ENCODE measurements at places on chromosomes 12 and 14.
A peak's percentile ranks its signal among the peaks of the same experiment; 100 is the strongest.

GRCh38 chr14:32443890-32444661 lies 115.0 kb downstream of the AKAP6 start:
- no peak for DNase-seq

GRCh38 chr12:2117541-2117940 lies 64.8 kb downstream of the CACNA1C start:
- DNase-seq = no peak

DNA sequence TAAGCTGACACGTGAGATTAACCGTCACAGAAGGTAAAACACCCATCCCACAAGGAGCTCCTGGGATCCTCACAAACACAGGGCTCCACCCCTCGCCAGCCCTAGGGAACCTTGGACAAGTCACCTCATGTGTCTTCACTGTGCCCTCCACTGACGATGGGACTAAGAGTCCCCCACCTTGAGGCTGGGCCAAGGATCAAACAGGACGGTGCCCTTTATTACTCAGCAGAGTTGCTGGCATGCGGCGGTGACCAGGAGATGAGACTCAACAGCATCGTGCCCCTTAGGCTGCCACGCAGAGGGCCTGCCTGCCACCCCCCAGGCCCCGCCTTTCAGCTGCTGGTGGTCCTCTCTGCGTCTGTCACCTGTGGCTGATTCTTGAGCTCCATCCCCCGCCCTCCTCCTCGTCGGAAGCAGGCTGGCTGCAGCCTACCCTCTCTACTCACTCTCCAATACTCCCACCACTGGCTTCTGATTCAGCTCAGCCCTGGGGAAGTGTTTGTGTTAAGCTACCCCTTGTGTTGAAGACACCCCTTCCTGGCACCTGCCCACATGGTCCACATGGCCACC lies 105.2 kb downstream of the DICER1 start:
- no peak for DNase-seq

DNA sequence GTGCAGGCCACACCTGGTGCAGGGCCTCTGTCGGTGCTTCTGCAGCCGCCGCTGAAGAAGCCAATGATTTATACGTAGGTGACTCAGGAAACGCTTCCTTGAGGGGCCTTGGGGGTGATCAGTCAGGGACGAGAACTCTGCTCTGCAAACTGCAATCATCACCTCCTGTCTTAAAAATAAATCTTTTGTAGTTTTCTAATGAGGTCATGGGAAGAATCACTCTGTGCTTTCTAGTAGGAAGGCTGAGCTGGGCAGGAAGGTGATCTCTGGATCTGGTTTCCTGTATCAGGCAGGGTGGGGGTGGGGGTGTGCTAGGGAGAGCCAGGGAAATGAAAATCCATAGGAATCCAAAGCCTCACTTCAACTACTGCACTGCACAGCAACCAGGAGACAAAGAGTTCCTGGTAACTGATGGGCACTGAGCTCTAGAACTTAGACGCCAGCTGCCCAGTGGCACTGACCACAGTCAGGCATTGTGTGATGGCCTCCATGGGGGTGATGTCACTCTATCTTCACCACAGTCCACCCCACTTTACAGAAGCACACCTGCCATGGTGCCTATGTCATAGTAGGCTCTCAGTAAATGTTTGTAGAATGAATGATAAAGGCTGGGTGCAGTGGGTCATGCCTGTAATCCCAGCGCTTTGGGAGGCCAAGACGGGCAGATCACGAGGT lies 292.4 kb upstream of the PWP1 start:
- no peak for DNase-seq

DNA sequence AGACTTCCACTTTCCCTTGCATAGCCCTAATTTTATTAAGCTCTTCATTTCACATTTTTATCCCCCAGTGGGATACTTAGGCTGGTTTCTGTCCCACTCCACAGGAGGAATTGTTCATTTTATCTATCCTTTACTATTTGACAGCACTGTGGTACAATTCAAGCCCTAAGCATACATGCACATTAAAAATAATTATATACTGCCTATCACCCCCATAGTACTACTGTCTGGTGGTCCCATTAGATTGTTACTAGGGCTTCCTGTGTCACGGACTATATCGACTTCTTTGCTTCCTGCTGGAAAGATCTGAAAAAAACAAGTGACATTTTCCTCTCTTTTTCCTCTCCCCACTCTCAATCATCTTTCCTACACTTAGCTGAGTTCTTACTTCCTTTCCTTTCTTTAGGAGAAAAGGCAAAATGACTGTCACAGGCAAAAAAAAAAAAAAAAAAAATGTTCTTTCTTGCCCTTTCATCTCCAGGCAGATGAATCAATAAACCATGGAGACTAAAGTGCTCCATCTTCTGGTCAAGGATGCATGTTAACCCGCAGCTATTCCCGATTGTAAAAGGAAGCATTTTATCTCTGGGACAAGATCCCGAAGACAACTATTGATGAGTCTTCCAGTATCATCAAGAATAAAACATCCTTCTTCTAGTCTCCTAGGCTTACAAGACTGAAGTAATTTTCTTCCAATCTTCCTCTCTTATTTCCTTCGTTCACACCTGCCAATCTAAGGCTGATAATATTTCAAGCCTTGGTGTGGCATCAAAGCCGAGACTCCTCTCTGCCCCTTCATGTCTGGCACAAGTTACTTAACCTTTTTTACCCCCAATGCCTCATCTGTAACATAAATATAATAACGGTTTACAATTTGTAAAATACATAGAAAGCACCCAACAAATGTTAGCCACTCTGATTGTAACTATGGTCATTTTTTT lies 94.4 kb upstream of the PLEKHG7 start:
- DNase-seq = peak; percentile 57

GRCh38 chr14:71212093-71212492 lies 304.8 kb downstream of the PCNX1 start:
- DNase-seq = no peak

- no peak for DNase-seq
These were observed 182.8 kb downstream of the TSPAN9 start for GRCh38 chr12:3259973-3260372.

GRCh38 chr12:53098354-53098981 lies 1.0 kb downstream of the IGFBP6 start:
- DNase-seq = no peak

- DNase-seq = peak; percentile 38
These were observed 463.0 kb downstream of the AACS start for GRCh38 chr12:125528281-125528680.
